SHP77 treated with DMSO at 0.1 percent for 48 hours (cell line): ENCODE measurements at places on chromosomes 4 and X.

DNA sequence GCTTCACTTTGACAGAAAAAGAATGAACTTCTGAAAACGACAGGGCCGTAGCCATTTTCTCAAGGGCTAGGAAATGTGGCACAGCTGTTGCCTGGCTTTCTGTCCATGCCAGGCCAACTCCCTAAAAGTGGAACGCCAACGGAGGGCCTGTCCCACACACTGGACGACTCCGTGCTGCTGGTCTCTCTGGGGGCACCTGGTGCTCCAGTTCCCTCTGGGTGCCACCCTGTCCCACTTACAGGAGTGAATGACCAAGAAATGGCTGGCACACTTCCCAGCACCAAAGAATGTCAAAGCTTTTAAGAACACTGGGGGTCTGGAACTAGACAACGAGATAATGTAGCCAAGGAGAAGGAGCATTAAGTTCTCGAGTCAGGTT, 40.9 kb downstream of the GATB start:
- no peak for DNase-seq

DNA sequence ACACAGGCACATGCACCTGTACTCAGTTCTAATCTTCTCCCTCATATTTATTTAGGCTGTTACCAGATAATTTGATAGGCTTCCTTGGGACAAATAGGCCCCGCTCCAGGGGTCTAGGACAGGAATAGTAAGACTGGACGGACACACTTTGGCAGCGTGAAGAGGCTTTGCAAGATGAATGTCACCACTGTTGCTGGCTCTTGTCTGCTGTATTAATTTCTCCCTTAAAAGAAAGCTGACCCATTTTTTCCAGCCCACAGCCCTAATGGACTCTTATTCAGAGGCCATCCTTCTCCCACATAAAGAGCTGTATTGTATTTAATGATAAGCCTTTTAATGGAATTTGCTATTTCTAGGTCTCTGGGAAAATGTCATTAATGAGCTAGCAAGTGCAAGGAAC, 18.0 kb downstream of the FAM184B start:
- no peak for DNase-seq

DNA sequence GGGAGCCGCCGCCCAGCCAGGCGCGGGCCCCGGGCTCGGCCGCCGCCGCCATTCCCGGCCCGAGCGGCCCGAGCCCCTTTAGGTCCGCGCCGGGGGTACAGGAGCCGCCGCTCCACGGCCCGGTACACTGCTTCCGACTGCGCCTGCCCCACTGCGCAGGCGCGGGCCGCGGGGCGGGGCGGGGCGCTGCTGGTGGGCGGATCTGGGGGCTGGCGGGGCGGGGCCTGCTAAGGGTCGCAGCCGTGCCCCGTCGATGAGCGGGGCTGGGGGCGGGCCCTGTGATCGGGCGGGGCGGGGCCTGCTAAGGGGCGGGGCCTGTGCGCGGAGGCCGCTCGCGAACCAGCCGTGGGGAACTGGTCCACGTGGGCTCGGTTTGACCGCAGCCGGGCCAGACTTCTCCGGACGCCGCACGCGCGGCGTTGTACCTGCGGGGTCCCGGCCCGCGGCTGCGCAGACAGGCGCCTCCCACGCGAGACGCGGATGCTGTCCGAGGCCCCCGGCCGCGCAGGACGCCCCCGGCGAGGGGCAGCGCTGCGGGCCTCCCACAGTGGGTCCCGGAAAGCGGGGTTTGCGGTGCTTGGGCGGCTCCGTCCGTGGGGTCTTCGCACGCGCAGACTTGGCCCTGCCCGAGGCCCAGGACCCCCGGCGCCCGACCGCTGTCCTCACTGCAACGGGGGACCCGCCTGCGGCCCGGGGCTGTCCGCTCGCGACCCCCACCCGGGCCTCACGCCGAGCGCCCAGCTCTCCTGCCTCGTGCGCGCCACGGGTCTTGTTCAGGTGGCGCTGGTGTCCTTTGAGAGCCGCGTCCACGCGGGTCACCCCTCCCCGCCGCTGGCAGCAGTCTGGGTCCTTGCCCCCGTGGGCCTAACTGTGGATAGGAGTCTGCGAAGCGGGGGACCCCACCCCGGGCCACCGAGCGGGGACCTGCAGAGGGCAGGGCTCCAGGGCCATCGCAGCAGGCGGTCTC, at the start of gene DGKQ:
Gene DGKQ, minus strand, starts transcription at position 139 of the 967 bp plus-strand sequence. Its CDS starts 87 bp downstream, at position 52.
- DNase-seq, result no peak

DNA sequence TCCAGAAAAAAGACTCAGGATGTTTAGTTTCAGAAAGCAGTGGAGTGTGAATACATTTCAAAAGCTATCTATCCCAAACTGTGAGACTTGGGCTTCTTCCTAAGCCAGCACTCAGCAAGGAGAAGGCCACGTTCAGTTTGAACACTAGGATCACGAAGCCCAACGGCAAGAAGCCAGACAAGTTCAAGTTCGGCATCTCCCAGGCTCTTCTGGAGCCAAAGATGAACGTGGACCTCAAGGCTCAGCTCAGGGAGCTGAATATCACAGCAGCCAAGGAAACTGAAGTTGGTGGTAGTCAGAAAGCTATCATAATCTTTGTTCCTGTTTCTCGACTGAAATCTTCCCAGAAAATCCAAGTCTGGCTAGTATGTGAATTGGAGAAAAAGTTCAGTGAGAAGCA, 7.6 kb downstream of the PLAC1 start:
- no peak for DNase-seq

DNA sequence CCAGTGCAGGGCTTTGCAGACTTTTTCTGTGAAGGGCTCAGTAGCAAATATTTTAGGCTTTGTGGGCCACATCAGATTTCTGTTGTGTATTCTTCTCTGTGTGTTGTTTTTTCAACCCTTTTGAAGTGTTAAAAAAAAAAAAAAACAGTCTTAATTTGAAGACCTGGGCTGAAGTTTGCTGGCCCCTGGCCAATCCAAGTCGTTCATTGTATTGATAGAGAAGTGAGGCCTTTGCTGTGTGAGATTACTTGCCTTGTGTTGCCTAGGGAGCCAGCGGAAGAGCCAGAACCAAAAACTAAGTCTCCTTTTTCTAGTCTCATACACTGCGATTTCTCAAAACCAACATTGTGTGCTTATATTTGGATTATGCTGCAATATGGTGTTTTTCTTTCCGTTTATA, 46.9 kb downstream of the MTM1 start:
- no peak for DNase-seq

DNA sequence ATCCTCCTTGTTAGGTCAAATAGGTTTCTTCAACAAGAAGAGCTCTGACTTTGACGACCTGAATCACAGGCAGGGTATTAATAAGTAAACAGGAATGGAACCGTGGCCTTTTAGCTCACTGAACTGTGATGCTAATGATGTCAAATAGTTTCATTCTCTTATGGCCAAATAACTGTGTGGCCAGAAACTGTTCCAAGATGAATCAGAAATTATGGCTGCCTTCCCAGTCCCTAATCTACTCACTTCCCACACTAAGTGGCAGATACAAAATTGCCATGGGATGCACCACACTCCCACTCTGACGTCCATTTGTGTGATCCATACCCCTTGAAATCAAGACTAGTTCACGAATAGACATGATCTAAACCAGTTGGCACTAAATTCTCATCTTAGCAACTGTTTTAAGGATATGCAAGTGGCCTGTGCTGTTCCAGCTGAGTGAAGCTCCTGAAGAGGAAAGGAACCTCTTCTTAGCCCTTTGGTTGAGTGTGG, 455.4 kb downstream of the IL15 start:
- DNase-seq, result no peak

DNA sequence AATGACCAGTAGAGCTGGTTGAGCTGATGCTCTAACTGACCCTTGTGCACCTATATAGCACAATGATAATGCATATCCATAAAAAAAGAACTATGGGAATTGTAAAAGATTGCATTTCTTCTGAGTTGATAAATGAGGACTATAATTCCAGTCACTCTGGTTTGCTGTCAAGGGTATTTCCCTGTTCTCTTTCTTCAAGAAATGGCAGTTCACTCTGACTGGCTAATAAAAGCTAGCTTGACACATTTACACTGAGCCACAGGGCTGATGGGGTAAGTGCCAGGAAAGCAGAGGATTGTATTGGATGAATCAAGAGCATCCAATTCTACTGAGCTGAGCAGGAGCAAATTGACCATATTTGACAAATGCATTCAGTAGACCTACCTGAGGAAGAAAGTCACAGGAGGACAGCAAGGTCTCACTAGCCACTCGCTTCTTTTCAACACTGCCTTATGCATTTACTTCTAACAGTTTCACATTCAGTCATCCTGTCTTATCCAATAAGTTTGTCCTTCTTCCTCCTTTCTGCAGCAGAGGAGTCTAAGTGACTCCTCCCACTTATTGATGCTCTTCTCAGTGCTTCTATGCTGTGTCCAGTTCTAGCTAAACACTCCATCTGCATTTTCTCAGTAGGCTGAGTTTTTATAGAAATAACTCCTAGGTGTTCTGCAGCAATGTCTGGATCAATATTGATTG, 43.0 kb downstream of the RBMX2 start:
- no peak for DNase-seq

GRCh38 chrX:103214870-103215424, at the start of gene BEX4:
BEX4 (plus strand) TSS chrX:103215108; CDS start chrX:103216154, 1,046 bp downstream.
- DNase-seq, result no peak

DNA sequence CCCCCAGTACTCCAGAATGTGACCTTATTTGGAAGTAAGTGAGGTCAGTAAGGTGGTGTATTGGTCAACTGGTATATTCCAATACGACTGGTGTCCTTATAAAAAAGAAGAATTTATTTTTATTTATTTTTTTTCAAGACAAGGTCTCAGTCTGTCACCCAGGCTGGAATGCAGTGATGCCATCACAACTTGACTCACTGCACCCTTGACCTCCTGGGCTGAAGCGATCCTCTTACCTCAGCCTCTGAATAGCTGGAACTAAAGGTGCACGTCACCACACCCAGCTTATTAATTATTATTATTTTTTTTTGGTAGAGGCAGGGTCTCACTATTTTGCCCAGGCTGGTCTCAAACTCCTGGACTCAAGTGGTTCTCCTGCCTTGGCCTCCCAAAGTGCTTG, 115.1 kb upstream of the PITX2 start:
- no peak for DNase-seq

GRCh38 chr4:169619518-169619957, 840 bp upstream of the CLCN3 start:
- DNase-seq, result peak; percentile 20

- no peak for DNase-seq
These were observed 267.9 kb upstream of the SLC7A11 start for GRCh38 chr4:138510053-138510452.

DNA sequence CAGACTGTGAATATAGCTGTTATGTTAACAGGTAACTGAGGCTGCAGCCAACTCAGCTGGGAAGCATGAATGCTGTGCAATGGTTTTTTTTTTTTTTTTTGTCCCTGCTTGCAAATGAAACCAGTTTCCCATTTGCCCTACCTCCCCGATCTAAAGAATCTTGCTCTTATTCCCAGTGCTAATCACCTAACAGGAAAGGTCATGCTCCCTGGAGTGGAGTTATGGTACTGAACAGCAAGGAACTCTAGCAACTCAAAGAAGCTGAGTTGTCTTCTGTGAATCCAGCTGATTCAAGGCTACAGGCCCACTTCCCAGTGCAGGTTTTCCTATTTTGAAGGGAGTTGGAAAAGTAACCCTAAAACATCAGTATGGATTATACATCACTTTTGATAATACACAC, 52.1 kb downstream of the HTR2C start:
- DNase-seq, result no peak

DNA sequence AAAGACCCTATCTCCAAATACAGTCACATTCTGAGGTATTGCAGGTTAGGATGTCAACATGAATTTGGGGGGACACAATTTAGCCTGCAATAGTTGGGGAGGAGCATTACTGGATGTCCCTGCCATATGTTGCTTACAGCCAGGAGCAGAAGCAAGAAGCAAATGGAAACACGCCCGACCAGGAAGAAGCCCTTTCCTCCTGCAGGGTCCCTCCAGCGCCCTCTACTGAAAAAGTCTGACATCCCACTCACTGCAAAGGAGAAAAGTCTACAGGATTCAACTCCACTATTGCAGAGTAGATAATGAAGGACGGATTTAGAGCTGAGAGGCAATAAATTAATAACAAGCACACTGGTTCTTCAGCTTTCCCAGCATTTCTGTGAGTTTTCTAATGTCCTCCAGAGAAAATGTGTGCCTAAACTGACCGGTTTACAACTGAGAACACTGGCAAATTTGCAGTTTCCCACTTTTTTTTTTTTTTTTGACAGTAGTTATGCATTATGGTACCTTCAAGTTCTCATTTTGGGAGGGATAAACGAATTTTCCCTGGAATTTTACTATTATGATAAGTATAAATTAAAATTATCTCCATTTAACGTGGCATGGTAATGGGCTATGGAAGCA, 31.7 kb downstream of the COQ2 start:
- DNase-seq, result peak; percentile 58

GRCh38 chrX:130626521-130626920, 224.7 kb downstream of the RBMX2 start:
- no peak for DNase-seq
